Activated B cell treated with CpG ODN at 0.5 μM for 24 hours (primary cell): ENCODE measurements at places on chromosomes 3 and 15. TPM values are rescaled to one million over a fixed set of nuclear protein-coding genes. Genes with fewer than 3 reads are reported as not detected.

FBXW12 gene
- total RNA-seq: not detected in 2 replicates

SPTSSB gene
- total RNA-seq: not detected in 2 replicates

GP5 gene
- 0.18 and 0.22 TPM in 2 replicates for total RNA-seq

SLC15A2 gene
- total RNA-seq: 8.5 and 16.0 TPM in 2 replicates

ARHGAP31 gene
- 23.7 and 26.0 TPM in 2 replicates for total RNA-seq

TNFAIP8L3 gene
- not detected in 2 replicates for total RNA-seq

ATR gene
- 47.4 and 47.6 TPM in 2 replicates for total RNA-seq

PLAAT1 gene
- total RNA-seq: not detected in 2 replicates

GHSR gene
- total RNA-seq: not detected in 2 replicates

KPNA4 gene
- total RNA-seq: 43.4 and 46.7 TPM in 2 replicates

FANCD2OS gene
- not detected in 2 replicates for total RNA-seq

SAMMSON gene
- total RNA-seq: not detected in 2 replicates

ZIC4 gene
- not detected in 2 replicates for total RNA-seq

PLA2G4D gene
- total RNA-seq: not detected in 2 replicates

MOBP gene
- 0.13 TPM in 1 of 2 replicates, not detected in the other for total RNA-seq

AGBL1 gene
- not detected in 2 replicates for total RNA-seq

GJD2 gene
- not detected in 2 replicates for total RNA-seq

IQGAP1 gene
- 187 and 227 TPM in 2 replicates for total RNA-seq

GNAT1 gene
- total RNA-seq: not detected in 2 replicates

ACP3 gene
- total RNA-seq: 0.84 and 0.95 TPM in 2 replicates

CCDC54 gene
- not detected in 2 replicates for total RNA-seq

PARP15 gene
- total RNA-seq: 162 and 213 TPM in 2 replicates

GOLGA8O gene
- 0.89 and 1.2 TPM in 2 replicates for total RNA-seq

KCTD6 gene
- total RNA-seq: 8.8 and 10.0 TPM in 2 replicates

ATP13A3 gene
- total RNA-seq: 79.8 and 91.9 TPM in 2 replicates

SLCO2A1 gene
- total RNA-seq: not detected in 2 replicates

STXBP5L gene
- not detected in 2 replicates for total RNA-seq

C2CD4A gene
- not detected in 2 replicates for total RNA-seq

STRC gene
- total RNA-seq: 0.42 and 0.49 TPM in 2 replicates

NUTM1 gene
- total RNA-seq: not detected in 2 replicates

PRR23A gene
- total RNA-seq: not detected in 2 replicates
